Fibroblast of skin of right biceps (primary cell): ENCODE measurements at places on chromosomes 12 and 14.
A peak's percentile ranks its signal among the peaks of the same experiment; 100 is the strongest.

- no peak for DNase-seq
Measured at GRCh38 chr14:104787736-104788135, 7.8 kb downstream of the AKT1 start.

DNA sequence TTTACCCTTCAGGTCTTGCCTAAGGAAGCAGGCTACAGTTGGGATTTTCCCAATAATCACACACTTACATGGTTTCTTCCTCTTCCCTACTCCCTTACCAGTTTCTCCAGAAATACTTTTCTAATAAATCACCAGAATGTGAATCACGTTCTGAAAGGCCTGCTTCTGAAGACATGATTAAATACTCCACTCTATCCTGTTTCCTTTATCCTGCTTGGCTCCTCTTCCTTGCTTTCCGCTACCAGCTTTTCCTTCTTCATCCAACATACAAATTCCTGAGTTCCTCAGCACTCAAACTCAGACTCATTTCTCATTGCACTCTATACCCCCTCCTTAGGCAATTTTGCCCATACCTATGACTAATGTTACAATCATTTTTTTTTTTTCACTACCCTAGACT lies 118.3 kb downstream of the MGAT4C start:
- peak; percentile 94 for DNase-seq

GRCh38 chr14:33589334-33589733 lies 361.5 kb downstream of the EGLN3 start:
- peak; percentile 85 for DNase-seq

DNA sequence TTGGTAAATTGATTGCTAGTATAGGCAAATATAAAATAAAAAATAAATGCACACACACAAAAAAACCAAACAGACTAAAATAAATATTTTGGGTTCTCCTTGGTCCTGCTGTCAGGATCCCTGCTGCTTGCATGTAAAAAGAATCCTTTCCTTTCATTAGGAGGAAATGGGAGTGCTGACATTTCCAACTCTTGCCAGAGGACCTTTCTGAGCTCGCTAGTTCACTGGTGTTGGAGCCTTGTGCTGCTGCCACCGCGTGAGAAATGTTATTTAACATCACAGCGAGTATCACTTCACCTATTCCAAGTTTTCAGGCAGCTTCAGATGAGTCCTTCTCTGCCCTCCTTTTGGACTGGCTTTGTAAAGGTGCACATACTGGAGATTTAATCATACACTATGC lies 358.9 kb downstream of the NPAS3 start:
- no peak for DNase-seq

GRCh38 chr14:62896932-62897456 lies 148.3 kb downstream of the KCNH5 start:
- peak; percentile 4 for DNase-seq

- DNase-seq: peak; percentile 23
Measured at GRCh38 chr14:85617791-85618190, 87.8 kb downstream of the FLRT2 start.

DNA sequence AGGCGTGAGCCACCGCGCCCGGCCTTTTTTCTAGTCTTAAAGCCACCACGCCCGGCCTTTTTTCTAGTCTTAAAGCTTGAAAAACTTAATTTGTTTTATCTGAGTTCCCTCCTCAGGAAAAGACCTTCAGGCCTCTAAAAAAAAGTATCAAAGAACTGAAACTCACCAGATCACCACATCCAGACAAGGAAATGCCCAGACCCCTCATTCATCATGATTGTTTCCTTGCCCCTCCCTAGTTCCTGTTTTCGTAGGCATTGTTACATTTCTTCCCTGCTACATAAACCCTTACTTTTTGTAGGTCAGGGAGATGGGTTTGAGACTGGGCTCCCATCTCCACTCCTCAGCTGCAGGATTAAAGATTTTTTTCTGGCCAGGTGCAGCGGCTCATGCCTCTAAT lies 21.1 kb upstream of the VWF start:
- no peak for DNase-seq

- DNase-seq: peak; percentile 29
Measured at GRCh38 chr14:47207617-47208016, 467.8 kb downstream of the MDGA2 start.

GRCh38 chr14:100137173-100137572 lies 22.3 kb downstream of the DEGS2 start:
- no peak for DNase-seq

GRCh38 chr14:24385524-24385923 lies 13.3 kb upstream of the NYNRIN start:
- DNase-seq: no peak

DNA sequence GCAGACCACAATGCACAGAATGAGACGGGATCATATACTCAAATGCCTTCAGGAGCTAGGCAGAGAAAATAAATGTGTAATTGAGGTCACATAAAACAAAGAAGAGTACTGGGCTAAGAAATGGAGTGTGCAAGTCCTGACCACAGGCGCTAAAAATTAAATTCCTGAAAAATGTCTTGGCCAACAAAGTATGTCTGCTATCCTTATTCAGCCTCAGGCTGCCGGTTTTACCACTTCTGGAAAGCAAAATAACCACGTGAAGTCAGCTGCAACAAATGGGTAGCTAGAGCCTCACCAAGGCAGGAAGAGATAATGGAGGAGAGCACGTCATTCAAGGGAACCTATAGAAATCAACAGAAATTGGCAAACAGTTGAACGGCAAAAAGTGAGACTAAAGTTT lies 3.1 kb downstream of the PYGL start:
- DNase-seq: peak; percentile 67

- DNase-seq: no peak
Measured at GRCh38 chr14:106222731-106223130, 696.3 kb downstream of the TMEM121 start.

DNA sequence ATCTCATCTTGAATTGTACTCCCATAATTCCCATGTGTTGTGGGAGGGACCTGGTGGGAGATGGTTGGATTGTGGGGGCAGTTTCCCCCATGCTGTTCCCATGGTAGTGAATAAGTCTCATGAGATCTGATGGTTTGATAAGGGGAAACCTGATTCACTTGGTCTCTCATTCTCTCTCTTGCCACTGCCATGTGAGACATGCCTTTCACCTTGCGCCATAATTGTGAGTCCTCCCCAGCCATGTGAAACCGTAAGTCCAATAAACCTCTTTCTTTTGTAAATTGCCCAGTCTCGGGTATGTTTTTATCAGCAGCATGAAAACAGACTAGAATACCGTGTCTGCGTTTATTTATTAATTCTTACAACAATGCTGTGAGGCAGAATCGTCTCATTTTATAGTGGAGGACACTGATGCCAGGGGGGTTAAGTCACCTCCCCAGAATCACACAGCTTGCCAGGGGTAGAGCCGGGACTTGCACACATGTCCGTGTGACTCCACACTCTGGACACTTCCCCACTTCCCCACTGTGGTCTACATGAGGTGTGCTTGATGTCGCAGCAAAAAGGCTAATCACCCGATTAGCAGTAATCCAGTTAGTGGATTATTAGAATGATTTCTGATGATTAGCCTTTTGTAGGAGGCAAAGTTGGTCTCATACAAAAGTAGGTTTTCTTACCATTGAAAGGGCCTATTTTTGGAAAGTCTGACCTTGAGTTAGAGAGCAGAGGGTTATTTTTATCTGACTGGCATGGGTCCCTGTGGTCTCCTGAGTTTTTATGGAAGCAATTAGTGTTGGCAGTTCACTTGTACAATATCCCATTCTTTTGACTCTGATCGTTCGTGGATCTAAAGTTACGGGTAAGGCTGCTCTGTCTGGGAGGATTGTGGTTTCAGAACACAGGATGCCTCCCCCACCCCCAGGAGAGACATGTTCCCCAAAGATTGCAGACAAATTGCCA lies 47.4 kb upstream of the BCL7A start:
- DNase-seq: no peak

GRCh38 chr12:51424094-51424661 lies 453 bp upstream of the SLC4A8 start:
- DNase-seq: no peak

DNA sequence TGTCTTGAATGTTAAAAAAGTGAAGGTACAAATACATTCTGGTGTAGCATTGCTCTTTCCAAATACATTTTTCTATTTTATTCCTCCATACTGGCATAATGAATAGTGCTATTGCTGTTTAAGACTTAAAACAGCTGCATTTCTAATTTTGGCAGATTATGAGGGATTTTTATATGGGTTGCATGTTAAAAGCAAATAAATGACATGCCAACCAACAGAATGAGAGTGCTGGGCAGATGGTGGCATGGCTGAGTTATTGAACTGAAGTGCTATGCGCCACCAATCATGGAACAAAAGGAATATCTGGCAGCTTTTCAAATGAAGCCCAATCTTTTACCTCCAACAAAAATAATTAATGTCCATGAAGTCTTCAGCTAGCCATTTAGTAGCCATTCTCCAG lies 215.0 kb downstream of the PRKD1 start:
- DNase-seq: no peak

- peak; percentile 83 for DNase-seq
Measured at GRCh38 chr12:20314328-20314727, 54.0 kb upstream of the PDE3A start.

DNA sequence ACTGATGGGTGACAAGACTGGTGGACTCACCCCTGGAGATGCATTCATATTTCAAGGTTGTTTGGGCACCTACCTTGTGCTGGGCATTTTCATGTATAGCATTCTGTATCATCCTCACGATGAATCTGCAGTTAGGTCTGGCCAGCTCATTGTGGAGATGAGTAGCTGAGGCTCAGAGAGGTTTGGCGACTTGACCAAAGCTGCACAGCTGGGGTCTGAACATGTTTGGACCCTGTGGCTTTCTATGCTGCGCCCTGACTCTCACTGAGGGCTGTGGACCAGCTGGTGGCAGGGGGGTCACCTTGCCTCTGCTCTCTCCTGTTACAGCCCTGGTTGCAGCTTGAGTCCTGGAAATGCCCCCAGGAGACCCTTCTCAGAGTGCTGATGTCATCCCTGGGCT lies 24.9 kb upstream of the CCDC63 start:
- no peak for DNase-seq

DNA sequence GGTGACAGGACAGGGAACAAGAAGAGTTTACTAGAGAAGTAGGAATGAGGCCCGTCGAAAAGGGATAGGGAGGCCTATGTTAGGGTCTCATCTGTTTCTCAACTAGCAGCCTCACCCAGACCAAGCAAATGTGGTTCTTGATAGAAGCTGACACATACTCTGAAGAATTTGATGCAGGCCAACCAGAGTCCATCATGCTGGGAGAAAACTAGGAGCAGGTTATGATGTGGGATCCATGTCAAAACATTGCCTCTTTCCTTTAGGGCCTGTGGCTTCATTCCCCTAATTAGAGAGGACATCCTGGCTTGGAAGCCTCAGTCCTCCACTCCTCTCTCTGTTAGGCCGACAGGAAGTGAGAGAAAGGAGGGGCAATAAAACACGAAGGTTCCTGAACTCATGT lies 122.8 kb downstream of the NTF3 start:
- DNase-seq: peak; percentile 94

DNA sequence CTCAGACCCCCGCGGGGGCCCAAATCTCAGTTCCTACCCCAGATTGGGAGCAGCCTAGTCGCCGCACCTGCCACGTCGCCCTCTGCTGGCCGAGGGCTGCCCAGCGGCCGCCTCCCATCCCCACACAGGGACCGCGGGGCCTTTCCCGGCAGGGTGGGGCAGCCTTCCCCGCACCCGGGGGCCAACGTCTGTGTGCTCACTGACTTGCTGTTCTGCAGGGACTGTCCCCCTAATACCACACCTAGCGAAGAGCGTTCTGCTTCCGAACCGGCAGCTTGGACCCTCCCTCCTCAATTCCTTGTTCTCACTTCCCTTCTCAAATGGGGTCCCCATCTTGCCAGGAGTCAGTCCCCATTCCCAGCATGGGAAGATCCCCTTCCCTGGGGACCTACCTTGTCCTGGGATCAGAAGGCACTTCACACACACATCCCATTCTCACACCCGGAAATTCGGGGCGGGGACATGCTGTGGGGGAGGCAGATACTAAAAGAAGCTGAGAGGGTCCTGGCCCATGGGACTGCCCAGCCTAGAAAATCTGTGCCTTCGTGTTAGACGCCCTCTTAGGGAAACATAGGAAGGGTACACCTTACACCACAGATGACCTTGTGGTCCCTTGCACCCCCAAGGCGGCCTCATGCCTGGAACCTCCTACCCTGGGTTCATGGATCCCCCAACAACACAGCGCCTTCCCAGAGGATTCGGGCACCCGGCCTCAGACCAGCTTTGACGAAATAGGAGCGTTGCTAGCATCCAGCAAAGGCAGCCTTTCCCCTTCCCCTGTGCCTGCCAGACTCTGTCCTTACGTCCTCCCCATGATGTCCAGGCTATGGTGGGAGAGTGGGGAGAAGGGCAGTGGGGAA lies 16.4 kb downstream of the ACVRL1 start:
- DNase-seq: peak; percentile 27

DNA sequence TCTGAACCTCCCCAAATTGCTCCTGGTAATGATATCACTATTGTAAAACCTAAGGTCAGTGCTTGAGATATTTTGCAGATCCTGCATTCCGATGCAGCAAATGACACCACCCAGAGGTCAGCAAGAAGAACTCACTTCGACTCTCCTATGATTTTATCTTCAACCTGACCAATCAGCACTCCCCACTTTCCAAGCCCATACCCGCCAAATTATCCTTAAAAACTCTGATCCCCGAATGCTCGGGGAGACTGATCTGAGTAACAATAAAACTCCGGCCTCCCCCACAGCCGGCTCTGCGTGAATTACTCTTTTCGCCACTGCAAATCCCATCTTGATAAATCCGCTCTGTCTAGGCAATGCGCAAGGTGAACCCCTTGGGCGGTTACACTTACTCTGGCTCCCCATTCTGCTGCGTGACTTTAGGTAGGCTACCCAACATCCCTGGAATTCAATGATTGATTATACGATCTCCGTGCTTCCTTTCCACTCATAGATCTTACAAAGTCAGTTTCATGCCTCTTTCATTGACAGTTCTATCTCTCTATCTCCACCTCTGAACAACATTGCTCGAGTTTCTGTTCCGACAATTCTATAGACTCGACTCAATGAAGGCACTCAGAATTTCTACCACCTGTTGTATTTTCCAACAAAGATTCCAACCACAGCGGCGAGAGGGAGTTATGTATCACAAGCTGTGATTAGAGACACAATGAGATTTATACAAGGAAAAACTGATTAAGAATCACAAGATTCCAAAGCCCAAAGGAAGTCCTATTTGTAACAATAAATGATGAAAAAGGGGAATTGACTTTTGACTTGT lies 939 bp downstream of the NPC2 start:
- DNase-seq: peak; percentile 50

DNA sequence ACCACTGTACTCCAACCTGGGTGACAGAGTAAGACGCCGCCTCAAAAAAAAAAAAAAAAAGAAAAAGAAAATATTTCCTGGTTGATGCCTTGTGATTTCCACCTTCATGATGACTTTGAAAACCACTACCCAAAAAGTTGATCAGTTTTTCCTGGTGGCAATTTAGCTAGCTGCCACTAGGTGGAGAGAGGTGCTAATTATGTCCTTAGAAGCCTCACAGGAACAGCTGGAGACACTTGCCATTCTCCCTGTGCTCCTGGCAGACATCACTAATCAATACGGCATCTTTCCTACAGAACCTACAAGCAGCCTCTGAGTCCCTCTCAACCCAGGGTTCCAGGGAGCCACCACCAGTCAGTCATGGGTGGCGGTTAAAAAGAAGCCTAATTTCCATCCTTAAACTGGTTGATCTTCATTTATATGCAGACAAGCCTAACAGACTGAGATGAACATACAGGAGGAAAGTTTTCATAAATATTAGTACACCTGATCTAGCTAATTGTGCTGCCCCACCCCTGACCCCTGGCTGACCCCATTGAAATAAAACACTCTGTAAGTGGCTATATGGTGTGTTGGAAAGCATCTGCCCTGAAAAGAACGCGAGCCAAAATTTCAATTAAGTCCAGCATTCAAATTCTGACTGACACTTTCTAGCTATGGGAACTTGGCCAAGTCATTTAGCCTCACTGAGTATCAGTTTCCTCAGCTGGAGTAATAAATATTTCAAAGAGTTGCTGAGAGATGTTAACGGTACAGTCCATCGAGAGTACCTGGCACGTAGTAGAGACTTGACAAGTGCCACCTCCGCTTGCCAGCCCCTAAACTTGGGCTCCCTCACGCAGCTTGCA lies 6.2 kb upstream of the OAS1 start:
- DNase-seq: peak; percentile 22
